ENCODE measurements at places on chromosomes 16 and 17.

GRCh38 chr17:68954146-68954896 is 871 bp downstream of the ABCA8 start:
- DNase-seq, result no peak

DNA sequence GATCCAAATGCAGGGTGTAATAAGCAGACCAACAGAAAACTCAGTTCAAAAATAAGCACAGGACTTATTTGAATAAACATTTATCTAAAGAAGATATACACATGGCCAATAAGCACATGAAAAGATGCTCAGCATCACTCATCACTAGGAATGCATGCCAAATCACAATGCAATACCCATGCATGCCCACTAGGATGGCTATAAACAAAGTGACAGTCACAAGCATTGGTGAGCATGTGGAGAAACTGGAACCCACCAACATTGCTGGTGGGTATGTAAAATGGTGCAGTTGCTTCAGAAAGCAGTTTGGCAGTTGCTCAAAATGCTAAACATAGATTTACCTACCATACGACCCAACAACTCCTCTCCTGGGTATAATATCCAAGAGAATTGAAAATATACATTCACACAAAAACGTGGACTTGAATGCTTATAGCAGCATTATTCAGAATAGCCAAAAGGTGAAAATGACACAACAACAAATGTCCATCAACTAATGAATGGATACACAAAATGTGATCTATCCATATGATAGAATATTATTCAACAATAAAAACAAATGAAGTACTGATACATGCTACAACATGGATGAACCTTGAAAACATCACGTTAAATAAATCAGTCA is 20.1 kb downstream of the UBE2O start:
- DNase-seq, result no peak

DNA sequence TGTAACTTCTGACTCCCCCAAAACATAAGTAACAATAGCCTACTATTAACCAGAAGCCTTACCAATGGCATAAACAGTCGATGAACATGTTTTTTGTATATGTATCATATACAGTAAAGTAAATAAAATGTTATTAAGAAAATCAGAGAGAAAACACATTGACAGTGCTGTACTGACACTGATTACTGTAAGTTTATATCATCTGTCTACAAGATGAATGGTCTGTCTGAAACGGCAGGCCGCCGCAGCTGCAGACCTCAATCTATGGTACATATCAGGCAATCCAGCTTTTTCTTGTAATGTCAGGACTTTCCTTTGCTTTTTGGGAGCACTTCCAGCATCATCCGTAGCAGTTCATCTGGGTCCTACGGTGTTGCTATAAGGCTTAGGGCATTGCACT is 44.2 kb upstream of the RPH3AL start:
- no peak for DNase-seq

DNA sequence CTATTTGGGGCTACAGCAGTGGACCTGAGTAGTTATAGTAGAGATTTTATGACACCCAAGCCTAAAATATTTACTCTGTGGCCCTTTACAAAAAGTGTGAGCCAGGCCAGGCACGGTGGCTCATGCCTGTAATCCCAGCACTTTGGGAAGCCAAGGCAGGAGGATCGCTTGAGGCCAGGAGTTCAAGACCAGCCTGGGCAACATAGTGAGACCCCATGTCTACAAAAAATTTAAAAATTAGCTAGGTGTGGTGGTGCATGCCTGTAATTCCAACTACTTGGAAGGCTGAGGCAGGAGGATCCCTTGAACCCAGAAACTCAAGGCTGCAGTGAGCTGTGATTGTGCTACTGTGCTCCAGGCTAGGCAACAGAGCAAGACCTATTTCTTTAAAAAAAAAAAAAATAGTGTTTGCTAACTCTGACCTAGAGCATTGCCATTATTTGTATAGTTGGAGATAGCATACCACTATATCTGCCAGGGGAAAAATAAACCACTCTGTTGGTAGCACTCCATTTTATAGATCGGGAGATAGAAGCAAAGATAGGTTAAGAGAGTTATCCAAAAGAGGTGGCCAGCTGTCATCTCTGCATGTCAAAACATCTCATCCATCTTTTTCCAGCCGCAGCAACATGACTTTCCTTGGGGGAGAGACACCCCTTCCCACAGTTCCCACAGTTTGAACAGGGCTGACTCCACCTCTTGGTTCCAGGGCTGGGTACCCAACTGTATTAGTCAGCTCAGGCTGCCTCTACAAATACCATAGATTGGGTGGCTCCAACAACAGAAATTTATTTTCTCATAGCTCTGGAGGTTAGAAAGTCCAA is 3.0 kb upstream of the ITPRIPL2 start:
- DNase-seq, result no peak

DNA sequence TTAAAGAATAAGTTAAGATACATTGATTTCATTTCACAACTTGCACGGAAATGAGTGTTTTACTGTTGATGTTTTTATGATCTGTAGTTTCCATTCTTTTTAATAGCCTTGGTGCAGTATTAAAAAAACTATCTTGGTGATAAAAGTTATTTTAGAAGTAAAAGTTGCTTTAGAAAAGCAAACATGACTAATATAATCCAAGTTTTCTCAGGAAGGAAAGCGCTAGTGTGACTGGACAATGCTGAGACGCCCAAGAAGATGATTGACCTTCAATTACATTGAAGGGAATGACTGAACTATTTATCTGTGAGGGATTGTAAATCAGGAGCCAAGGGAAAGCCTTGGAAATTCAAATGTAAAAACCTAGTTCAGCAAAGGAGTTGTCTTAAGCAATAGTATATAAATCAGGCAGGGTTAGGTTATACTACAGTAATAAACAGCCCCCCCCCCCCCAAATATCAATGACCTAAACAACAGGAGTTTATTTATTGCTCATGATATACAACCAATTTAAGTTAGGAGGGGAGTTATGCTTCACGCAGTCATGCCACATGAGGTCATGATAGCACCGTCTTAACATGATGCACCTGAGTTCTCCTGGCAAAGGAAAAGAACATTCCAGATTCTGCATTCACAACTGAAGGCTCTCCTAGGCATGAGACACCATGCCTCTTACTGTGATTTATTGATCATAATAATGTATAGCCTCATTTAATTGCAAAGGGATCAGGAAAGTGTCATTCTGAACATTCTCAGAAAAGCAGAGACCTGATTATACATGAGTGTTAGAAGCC is 443.8 kb downstream of the CDH13 start:
- no peak for DNase-seq

- no peak for DNase-seq
Observed at GRCh38 chr16:5500526-5500925, 402.9 kb upstream of the EEF2KMT start.

- no peak for DNase-seq
Observed at GRCh38 chr17:40402668-40403067, 15.0 kb downstream of the TOP2A start.

Data from CD4-positive, alpha-beta T cell (primary cell).